Vagina (tissue), 2 donors: ENCODE measurements at places on chromosomes 5 and 9.

DNA sequence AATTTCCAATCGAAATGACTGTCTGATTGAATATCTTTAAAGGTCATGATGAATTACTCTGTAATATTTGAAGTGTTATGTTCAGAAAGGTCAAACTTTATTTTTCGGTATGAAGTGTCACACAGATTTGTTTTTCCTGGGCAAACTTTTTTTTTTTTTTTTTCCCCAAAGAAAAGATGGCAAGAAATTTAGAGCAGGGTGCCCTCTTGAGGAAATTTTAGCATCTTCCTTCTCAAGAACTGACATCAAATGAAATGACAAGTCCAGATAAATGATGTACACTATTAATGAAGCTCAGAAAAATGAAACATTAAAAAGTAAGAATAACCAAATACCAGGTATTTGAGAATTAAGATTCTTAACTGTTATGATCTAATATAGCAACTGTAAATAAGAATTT is 123.6 kb downstream of the INVS start:
- no peak for DNase-seq

- DNase-seq: no peak
Measured at GRCh38 chr9:98034593-98035546, 21.7 kb upstream of the NANS start.

GRCh38 chr5:172820046-172820767 is 13.8 kb upstream of the ERGIC1 start:
- no peak for DNase-seq

DNA sequence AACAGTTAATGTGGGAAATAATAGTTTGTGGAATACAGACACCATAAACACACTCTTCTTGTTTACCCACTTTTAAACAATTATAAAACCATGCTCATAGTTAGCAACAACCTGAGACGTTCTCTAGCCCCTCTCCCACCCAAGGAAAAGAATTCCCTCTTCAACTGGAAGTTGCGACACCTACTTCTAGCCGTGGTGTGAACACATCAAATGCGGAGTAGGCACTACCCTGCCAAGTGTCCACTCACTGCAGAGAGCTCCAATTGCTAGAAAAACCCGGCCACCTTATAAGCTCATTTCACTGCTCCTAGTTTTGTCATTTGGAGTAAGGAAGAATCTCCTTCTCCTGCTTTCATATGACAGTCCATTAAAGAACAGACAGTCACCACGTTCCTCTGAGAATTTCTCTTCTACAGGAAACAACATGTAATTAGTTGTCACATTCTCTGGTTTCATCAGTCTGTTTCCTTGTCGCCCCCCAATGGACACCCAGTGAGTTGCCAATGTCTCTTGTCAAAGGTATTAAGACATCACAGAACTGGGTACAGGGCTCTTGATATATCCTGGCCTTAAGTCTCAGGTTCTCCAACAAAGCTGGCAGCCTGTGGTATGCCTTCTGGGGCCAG is 47.3 kb downstream of the PRLR start:
- DNase-seq: no peak

- no peak for DNase-seq
Measured at GRCh38 chr9:77176106-77176505, 1.2 kb upstream of the VPS13A start.

GRCh38 chr9:94511955-94512265 is 43.0 kb upstream of the PCAT7 start:
- no peak for DNase-seq

- no peak for DNase-seq
Measured at GRCh38 chr5:2158767-2159166, 276.0 kb upstream of the IRX4 start.

- no peak for DNase-seq
Measured at GRCh38 chr9:15999422-16000339, 446.8 kb downstream of the CCDC171 start.

- DNase-seq: no peak
Measured at GRCh38 chr9:18441261-18441660, 32.7 kb upstream of the ADAMTSL1 start.
